NCI-H146 (cell line): ENCODE measurements at places on chromosomes 7 and 10.

- no peak for DNase-seq
Measured at GRCh38 chr10:30683496-30683895, 53.9 kb upstream of the LYZL2 start.

DNA sequence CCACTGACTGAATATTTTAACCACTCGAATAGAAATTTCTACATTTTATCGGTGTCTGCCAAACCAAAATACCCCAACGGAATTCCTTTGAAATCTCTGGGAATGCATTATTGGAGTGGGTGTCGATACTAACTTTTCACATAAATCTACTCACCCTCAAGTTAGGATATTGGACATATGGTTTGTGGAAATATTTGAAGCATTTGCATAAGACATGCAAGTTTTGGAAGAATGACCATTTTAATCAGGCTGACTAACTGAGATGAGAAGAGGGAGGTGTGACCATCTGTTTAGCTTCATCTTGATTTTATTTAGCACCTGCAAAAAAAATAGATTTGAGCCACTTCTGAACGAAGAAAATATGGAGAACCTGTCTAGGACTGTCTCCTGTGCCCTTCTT lies 61.2 kb downstream of the KLF6 start:
- DNase-seq, result no peak

- DNase-seq, result no peak
Measured at GRCh38 chr7:158109364-158110033, 478.1 kb downstream of the PTPRN2 start.

DNA sequence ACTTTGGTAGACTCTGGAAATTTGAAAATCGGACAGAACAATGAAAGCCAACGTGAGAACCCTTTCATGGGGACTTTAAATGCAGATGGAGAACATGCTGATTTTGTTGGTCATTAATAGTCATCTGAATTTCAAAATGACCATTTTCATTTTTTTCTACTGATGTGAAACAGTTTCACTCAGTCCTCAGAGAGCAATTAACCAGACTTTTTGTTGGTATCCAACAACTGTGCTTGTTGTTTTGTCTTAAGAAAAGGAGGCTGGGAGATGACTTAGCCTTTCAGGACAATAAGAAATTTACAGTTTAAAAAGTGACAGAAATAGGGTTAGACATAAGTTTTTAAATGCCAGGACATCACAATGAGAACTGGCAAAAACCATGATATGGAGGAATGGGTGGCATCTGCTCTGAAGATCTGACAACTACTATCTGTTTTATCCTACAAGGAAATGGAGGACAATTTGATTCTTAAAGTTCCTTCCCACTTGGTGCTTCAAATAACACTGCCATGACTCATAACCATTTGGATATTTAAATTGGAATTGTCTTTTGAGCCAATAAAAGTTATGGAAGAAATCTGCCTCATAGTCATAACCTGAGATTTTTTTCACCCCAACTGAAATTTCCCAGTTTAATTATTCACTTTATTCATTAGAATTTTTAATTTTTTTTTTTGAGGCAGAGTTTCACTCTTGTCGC lies 87.2 kb upstream of the HPS1 start:
- no peak for DNase-seq

- DNase-seq, result no peak
Measured at GRCh38 chr10:30984563-30985328, 46.9 kb downstream of the ZNF438 start.

DNA sequence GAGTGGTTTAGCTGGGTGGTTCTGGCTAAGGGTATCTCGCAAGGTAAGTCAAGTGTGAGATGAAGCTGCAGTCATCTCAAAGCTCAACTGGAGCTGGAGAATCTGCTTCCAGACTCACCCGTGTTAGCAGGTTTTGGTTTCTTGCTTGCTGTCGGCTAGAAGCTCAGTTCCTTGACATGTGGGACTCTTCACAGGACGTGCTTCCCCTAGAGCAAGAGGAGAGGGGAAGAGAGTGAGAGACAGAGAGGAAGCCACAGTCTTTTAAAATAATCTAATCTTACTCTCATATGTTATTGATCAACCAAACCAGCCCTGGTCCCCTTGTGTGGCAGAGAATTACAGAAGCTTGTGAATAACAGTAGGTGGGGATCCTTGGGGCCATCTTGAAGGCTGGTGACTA lies 199.5 kb downstream of the REEP3 start:
- no peak for DNase-seq

- no peak for DNase-seq
Measured at GRCh38 chr10:6232846-6233724, 30.4 kb downstream of the PFKFB3 start.

DNA sequence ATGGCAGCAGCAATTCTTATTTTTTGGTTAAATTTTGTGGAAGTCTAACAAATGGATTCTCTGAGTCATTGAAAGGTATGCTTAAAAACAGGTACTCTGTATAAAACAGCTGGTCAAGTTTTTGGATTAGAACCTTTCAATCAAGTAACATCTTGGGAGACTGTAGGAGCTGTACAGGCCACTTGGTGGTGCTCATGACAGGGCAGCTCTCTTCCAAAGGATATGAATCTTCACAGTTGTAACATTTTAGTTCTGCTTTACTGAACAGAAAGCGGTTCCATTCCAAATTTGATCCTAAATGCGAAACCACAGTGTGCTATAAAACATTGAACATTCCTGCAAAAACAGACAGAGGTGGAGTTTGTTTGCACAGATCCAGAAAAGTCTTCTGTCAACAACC lies 44.5 kb upstream of the AGR3 start:
- no peak for DNase-seq

DNA sequence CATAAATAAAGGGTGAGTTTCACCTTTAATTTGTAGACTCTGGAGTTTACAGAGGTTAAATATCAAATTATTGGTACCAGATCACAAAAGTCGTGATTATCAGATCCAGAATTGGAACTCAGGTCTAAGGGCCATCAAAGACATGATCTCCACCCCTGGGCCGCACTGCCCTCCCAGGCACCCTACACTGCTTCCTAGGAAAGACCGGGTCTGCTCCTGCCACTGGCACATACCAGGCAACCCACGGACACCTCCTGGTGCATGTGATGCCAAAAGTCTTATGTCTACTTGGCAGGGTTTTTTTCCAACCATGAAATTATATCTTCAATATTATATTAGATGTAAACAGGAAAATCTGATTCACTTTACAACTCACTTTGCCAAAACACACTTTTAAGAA lies 452.8 kb downstream of the PTPRN2 start:
- DNase-seq, result no peak

- no peak for DNase-seq
Measured at GRCh38 chr7:113548137-113548536, 370.7 kb downstream of the PPP1R3A start.

DNA sequence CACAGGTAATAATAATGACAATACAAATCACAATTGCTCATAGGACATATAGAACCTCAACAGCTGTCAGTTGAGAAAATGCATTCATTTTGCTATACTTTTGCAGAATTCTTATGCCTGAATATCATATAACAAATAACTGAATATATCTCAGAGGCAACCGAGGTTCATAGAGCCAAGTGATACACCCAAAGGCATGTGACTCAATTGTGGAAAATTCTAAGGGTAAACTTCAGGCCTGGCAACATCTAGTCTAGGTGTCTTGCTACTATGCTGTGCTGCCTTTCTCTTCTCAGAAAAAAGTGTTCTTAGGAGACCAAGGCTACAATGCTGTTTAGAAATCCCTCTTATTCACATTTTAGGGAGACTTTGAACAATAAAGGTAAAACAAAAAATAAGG lies 270.7 kb downstream of the BAMBI start:
- no peak for DNase-seq

DNA sequence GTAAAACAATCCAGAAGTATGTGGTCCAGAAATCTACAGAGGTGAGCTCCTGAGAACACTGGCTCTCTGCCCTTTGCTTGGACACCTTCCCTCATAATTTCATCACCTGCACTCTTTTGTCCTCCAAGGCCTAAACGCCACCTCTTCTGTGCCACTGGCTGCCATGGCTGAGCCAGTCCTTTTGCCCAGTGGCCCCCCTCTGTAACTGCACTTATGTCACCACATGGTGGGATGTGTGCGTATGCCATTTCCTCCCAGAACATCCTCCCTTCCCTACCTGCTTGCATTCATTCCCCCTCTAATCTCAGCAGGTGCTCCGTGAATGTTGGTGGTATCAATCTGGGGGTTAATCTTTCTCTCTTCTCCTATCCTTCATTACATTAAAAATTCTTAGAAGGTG lies 17.3 kb upstream of the DUSP5 start:
- no peak for DNase-seq

DNA sequence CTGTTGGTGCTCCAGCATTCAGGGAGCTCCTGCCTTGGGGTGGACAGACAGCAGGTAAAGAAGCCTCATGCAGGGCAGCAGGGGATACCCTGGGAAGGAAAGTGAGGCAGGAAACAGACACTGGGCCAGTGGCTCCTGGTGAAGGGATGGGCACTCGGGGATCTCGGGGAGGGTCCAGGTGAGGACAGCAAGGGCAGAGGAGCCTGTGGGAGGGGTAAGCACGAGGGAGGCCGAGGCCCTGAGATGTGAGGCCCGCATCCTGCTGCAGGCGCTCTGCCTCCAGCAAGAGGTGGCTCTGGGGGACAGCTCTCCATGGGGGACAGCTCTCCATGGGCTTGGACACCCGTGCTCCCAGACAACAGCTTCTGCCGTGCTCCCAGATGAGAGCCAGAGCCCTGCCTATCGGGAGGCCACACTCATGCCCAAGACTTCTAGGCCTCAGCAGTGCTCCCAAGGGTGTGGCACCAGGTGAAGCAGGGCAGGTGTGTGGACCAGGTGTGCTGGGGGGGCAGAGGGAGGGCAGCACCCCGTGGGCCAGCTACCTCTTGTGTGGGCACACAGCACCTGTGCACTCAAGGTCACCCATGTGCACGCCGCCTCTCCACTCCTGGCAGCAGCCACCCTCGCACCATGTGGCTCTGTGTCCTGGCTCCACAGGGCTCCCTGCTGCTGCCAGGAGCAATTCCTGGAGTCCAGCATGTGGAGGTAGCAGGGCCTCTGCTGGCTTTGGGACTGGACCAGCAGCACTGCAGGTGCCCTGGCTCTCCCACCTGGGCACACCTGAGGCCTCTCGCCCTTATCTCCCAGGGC lies 93.6 kb upstream of the INSIG1 start:
- DNase-seq, result no peak

DNA sequence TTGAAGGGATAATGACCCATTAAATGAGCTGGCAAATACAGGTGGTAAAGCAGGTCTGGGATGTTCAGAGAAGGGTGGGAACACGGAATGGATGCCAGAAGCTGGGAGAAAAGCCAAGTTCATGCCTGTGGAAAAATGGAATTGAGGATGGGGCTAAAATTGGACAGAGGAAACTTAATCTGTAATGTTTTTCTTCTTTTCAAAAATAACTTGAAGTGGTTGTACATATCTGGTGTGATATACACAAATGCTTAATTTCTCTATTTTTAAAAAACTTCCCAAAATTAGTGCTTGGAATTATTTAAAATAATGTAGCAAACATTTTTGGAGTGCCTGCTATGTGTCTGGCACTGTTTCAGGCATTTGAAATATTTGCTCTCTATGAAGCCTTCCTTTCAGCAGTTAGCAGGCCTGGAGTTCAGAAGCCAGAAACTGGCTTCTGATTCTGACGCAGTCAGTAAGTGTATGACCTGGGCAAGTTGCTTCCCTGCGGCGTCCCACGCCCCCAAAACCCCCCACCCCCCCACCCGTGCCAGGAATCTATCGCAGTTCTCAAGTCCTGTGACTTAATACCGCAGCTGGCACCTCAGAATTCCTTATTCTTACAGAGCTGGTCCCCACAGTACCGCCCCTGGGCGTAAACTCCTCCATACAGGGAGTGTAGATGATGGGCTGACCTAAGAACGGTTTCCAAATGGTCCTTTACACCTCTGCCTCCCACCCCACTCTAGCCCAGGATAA lies 828 bp upstream of the MALSU1 start:
- DNase-seq, result no peak

GRCh38 chr7:70267381-70268120 lies 669.3 kb downstream of the AUTS2 start:
- DNase-seq, result no peak

DNA sequence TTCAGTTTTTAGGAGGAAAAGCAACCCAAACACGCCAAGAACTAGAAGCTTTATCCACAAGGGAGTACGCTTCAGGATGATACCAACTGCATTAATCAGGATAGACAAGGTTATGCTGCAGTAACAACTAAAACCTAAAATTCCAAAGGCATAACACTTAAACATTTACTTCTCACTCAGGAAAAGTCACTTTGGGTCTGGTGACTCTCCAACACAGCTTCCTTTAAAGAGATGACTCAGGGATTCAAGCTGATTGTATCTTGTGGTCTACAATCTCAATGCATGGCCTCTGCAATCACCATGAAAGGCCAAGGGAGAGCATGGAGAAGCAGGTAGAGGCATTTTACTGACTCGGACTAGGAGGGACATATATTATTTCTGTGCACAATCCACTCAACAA lies 315.8 kb downstream of the KCNMA1 start:
- DNase-seq, result no peak

- no peak for DNase-seq
Measured at GRCh38 chr10:59844436-59844835, 61.9 kb downstream of the CCDC6 start.

- no peak for DNase-seq
Measured at GRCh38 chr10:88598055-88598454, 11.5 kb downstream of the LIPJ start.

DNA sequence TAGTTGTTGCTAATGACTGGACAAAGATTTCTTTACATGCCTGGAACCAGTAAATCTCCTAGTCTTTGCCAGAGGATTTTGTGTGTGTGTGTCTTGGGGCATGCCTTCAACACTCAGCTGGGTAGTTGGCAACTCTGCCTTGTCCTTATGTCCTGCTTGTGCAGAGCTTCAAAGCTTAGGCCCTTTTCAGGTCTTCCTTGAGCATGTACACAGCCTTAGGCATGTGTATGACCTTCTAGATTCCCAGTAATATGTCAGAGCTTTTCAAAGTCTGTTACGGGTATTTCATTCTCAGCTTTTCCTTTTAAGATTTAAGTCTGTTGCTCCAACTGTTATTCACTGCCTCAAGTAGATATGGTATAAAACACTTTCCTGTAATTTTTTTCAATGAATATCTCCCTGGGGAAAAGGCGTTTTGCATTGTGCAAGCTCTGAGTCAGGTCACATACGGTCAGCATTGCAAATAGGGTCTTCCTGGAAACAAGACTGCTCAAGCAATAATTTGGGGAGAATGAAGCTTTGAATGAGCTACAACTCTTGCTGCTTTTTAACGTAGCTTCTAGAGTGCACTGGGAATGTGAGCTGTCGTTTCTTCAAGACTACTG lies 25.5 kb downstream of the SHOC2 start:
- no peak for DNase-seq

DNA sequence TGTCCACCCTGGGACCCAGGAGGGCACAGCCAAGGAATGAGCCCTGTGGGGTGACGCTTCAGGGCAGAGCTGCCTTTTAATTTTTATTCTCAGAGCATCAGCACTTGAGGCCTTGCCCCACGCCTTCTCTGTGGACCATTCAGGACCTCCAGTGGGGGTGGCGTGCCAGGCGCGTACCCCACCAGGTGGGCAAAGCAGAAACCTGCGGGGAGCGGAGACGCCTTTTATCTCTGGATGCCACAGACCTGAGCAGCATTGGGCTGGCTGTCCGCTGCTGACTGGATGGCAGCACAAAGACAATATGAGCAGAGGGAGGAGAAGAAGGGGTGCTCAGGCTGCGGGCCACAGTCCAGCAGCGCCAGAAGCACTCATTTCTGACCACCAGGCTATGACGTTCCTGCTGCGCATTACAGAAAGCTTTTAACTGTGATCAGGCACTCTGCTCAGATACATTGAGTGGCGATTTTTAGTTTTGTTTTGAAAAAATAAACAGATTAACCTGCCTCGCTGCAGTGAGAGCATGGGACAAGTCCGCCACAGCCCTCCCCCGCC lies 90.4 kb upstream of the ANLN start:
- DNase-seq, result no peak
